Eye (tissue), 1 donor: ENCODE measurements at places on chromosomes 4 and X.

DNA sequence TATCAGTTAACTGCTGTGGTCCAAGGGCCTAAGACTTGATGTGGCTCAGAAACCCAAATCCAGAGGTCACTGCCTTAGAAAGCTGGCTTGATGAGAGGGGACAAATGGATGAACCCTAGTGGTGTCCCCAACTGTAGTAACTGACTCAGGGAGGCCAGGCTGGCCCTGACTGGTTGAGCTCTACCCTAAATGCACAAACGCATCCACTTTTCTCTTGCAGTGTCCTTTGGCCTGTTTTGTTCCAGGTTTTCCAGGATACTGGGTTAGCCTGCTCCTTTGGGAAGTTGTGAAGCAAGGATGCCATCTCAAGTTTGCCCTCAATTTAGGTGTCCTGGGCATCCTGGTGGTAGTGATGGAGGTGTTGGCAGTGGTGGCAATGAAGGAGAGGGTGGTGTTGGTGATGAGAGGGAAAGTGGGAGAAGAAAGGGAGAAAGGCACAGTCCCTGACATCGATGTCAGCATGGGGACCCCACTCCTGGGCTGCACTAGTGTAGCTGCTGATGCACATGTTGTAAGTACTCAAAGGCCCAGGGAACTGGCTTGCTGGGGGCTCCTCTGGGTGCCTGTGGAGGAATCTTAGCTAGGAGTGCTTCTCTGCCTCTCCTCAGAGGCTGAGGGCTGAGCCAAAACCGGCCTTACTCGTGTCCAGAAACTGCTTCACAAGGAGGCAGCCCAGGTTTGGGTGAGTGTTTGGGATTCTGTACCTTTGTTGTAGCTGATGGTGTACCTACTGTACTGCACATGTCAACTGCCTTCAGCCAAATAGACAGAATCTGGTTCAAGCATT lies 2.9 kb upstream of the HAND2 start:
- peak; percentile 16 for DNase-seq

- DNase-seq, result no peak
Observed at GRCh38 chr4:41575207-41575606, 37.2 kb downstream of the LIMCH1 start.

DNA sequence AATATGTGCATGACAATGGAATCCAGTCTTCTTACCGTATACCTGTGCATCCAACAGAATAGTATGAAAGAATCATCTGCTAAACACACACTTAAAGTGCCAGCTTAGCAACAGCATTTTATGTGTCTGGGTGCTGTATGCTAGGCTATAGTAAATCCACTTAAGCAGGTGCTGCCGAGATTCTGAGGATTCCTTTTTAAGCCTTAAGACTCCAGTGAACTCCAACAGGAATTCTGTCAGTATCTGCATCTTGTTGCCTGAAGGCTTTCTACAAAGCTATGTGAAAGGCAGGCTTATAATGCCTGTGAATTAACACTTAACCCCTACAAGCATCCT lies 1076.4 kb upstream of the PABPC4L start:
- no peak for DNase-seq

DNA sequence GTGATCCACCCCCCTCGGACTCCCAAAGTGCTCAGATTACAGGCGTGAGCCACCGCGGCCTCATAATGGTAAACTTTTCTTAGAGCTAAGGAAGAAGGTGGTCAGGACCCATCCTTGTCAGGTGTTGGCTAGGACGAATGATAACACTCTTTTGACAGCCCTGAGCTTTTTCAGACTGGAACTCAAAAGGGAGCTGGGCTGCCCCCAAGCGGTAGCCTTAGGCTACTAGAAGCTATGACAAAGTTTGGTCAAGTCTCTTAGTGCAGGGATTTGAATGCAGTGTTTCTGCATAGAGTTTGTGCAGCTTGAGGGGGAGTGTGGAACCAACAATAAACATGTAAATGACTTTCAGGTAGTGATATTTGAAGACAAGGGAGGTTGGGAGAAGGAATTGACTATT lies 11.8 kb upstream of the HSD17B10 start:
- peak; percentile 32 for DNase-seq

DNA sequence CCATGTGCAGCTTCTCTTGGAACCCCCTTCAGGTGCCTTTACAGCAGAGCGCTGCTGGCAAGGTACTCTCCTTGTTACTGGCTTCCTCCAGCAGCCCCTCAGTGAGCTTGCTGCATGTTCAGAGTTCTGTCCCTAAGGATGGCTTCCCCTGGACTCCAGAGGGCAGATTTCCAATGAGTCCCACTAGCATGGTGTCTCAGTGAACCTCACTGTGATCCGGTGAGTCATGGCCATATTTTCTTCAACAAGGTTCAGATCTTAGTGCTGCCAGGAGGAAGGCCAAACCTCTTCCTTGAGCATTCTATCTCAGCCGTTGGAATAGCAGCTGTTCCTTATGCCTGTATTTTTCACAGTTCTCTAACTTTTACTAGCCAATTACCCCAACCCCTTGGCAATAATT lies 98.8 kb downstream of the CASK start:
- DNase-seq, result no peak

GRCh38 chr4:76275486-76276124 lies 24.1 kb downstream of the FAM47E start:
- DNase-seq, result no peak
